ENCODE measurements at places on chromosomes 2 and 18. TPM values are rescaled to one million over a fixed set of nuclear protein-coding genes. Genes with fewer than 3 reads are reported as not detected.

DNA sequence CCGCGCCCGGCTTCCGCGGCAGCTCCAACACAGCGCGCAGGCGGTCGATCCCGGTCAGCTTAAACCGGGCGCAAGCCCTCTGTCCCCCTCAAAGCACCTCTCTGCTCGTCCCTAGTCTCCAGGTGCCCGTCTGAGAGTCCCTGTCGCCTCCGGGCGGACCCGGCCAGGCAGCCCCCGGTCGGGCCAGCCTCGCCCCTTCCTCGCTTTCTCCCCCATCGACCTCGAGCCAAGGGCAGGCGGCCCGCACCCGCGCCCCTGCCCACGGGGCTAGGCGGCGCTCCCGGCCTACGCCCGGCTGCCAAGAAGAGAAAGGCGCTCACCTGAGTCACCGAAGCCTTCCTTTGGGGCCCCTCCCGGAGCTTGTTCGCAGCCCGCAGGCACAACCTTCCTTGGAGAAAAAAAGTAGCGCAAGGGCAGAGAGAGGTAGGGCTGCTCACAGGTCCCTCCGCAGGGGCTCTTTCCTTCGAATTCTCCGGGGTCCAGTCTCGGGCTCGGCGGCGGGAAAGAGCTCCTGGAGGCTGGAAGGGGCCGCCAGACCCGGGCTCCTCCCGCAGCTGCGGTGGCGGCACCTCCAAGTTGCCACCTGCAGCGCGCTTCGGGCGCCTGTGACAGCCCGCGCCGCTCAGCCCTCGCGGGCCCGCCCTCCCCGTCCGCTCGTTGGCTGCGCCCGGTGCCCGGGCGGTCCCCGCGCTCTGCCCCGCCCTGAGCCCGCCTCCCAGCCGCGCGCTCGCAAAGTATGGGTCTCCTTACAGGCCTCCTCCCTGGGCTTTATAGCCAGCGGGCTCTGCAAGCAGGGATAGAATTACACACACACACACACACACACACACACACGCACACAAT is 86.5 kb upstream of the EPB41L3 start:
- H3K36me3 ChIP-seq: no peaks in the 10 kb centered on the region
- no peaks in the 10 kb centered on the region for H3K27me3 ChIP-seq
- H3K27ac ChIP-seq: peak overlapping the region; percentile 21

Gene DOK6
- 1.2 TPM for total RNA-seq

GRCh38 chr2:74045454-74045853 is 60.7 kb downstream of the TET3 start:
- H3K4me3 ChIP-seq: no peak overlapping the region
- DNase-seq: no peak
- H3K27ac ChIP-seq: no peak overlapping the region
- H3K27me3 ChIP-seq: no peaks in the 10 kb centered on the region

DNA sequence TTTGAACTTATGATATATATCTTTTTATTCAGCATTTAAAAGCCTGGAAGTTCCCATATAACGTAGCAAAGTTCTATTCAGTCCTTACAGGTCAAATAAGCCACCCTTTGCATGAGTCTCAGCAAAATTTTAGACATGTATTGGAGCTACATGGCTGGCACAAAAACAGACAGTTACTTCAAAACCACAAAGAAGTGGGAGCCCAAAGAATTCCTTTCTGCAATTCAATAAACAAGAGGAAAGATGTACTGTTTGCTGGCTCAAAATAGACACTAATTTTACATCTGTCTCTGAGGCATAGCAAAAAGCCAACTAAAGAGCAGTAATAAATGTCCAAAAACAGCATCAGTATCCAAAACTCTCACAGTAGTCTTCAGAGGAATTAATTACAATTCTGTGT is 87.0 kb downstream of the ZEB2 start:
- DNase-seq: no peak
- no peak overlapping the region for H3K27ac ChIP-seq
- peaks cover 3% of the 10 kb centered on the region for H3K36me3 ChIP-seq

- DNase-seq: no peak
- no peaks in the 10 kb centered on the region for H3K27me3 ChIP-seq
- no peaks in the 10 kb centered on the region for H3K36me3 ChIP-seq
- H3K27ac ChIP-seq: no peak overlapping the region
Observed at GRCh38 chr2:88959480-88960204, 268.2 kb downstream of the RPIA start.

- DNase-seq: no peak
- H3K36me3 ChIP-seq: no peaks in the 10 kb centered on the region
- no peaks in the 10 kb centered on the region for H3K4me1 ChIP-seq
- H3K4me3 ChIP-seq: no peak overlapping the region
Observed at GRCh38 chr18:66575263-66575662, 28.6 kb downstream of the CDH19 start.

- H3K27ac ChIP-seq: no peak overlapping the region
- no peaks in the 10 kb centered on the region for H3K36me3 ChIP-seq
- H3K27me3 ChIP-seq: no peaks in the 10 kb centered on the region
- no peaks in the 10 kb centered on the region for H3K4me1 ChIP-seq
Observed at GRCh38 chr2:163812926-163813520, 77.2 kb upstream of the FIGN start.

GRCh38 chr2:69594341-69594740 is 49.2 kb downstream of the AAK1 start:
- H3K4me1 ChIP-seq: peaks cover 11% of the 10 kb centered on the region
- no peak overlapping the region for H3K4me3 ChIP-seq
- no peak overlapping the region for H3K27ac ChIP-seq
- no peaks in the 10 kb centered on the region for H3K27me3 ChIP-seq

DNA sequence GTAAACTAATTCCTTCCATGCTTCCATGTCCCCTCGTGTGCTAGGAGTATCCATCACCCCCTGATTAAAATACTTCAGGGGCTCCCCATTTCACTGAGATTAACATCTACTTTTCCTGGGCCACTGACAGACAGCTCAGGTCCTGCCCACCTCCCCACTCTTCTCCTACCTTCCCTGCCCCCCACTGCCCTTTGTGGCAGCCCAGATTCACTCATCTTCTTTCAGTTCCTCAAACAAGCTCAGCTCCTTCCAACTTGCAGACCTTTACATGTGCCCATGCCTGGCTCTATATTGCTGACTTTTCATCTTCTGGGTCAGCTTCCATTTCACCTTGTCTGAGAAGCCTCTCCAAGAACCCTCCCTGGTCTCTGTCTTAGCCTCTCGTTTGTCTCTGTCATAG is 12.0 kb downstream of the RUFY4 start:
- H3K4me1 ChIP-seq: no peaks in the 10 kb centered on the region
- no peak overlapping the region for H3K4me3 ChIP-seq
- H3K27me3 ChIP-seq: no peaks in the 10 kb centered on the region
